ENCODE measurements at places on chromosomes 12 and 14. TPM values are rescaled to one million over a fixed set of nuclear protein-coding genes. Genes with fewer than 3 reads are reported as not detected.

DNA sequence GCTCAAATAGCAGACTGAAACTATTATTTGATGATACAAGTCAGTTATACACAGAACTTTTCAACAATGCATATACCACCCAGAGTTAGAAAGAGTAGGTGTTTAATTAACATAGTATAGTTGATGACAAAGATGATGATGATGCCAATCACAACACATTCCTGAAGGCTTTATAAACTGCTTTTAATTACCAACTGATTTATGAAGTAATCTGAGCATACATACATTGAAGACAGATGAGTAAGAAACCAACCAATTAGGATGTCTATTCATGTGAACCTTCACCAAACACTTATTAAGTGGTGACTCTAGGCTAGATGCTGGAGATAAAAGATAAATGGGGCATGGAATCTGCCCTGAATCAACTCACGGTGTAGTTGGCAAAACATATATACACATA is 600.9 kb upstream of the FLRT2 start:
- H3K4me3 ChIP-seq = no peak overlapping the region
- no peaks in the 10 kb centered on the region for H3K36me3 ChIP-seq
- H3K27ac ChIP-seq = no peak overlapping the region

DNA sequence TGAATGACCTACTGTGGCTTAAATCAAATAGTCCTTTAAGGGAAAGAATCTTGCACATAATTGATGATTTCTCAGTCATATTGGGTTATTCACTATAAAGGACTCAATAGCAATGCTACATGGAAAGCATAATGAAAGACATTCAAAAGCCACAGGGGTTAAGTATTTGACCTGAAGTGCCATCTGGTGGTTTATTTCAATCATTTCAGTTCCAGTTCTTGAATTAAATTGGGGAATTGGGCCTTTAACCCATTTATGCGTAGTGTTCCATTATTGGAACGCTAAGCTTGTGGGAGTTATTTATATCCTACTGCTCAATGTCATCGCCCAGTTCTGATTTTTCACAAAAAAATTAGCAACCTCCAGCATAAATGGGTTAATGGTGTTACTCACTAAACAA is 41.3 kb upstream of the C12orf71 start:
- no peaks in the 10 kb centered on the region for H3K4me1 ChIP-seq
- H3K27me3 ChIP-seq = no peaks in the 10 kb centered on the region
- DNase-seq = no peak
- no peaks in the 10 kb centered on the region for H3K36me3 ChIP-seq

GRCh38 chr14:48504921-48505320 is 829.5 kb upstream of the MDGA2 start:
- no peak overlapping the region for H3K4me3 ChIP-seq
- H3K27me3 ChIP-seq = no peaks in the 10 kb centered on the region
- H3K36me3 ChIP-seq = no peaks in the 10 kb centered on the region
- no peak for DNase-seq

The DHRS2 gene
- 0.61 TPM for total RNA-seq

All from upper lobe of right lung (tissue), 1 donor.